Bone marrow (tissue), 2 donors: ENCODE measurements at places on chromosomes 1 and 21.

DNA sequence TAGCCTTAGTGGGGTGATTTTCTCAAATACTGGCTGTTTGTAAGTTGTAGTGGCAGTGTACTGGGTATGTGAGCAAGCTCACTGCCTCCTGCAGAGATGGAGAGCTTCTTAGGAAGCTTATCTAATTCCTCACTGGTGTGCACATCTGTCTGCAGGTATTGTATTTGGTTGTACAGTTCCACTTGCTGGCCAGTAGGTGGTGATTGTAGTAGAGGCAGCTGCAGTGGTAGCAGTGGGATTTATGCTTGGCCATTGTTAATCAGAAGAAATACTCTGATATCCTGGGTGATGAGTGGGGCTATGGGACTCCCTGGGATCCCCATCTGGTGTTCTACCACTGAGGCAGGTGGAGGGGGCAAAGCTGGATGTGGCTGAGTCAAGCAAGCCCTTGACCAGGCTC is 276.1 kb upstream of the SPAG17 start:
- no peak for DNase-seq

GRCh38 chr21:45558044-45558721 is 15.9 kb upstream of the SLC19A1 start:
- DNase-seq: no peak

- peak; percentile 36 for DNase-seq
Observed at GRCh38 chr1:91282695-91283420, 121.8 kb downstream of the HFM1 start.

- no peak for DNase-seq
Observed at GRCh38 chr1:193325771-193326170, 139.4 kb upstream of the B3GALT2 start.

- DNase-seq: no peak
Observed at GRCh38 chr1:57067863-57068262, 102.0 kb upstream of the C8B start.

DNA sequence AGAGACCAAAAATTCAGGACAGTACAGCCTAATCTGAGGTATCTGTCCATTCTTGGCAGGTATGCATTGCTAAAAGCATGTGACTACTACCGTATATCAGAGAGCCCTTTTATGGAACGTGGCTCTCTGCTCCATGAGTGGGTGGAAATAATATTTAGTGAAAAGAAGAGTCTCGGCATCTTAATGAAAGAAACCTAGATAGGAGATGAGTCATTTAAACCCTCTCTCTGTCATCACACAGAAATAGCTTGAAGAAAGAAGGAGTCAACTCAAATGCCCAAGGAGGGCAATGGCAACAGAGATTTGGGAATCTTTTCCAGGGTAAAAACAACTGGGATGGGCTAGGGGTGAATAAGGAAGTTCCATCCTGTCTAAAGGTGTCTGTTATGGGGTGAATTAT is 528.2 kb downstream of the SMYD3 start:
- DNase-seq: no peak

GRCh38 chr1:1332031-1332755 is 1.1 kb downstream of the TAS1R3 start:
- DNase-seq: no peak

- no peak for DNase-seq
Observed at GRCh38 chr1:208189183-208189582, 55.0 kb downstream of the PLXNA2 start.

- DNase-seq: no peak
Observed at GRCh38 chr1:92619466-92620189, 132.9 kb upstream of the GFI1 start.

DNA sequence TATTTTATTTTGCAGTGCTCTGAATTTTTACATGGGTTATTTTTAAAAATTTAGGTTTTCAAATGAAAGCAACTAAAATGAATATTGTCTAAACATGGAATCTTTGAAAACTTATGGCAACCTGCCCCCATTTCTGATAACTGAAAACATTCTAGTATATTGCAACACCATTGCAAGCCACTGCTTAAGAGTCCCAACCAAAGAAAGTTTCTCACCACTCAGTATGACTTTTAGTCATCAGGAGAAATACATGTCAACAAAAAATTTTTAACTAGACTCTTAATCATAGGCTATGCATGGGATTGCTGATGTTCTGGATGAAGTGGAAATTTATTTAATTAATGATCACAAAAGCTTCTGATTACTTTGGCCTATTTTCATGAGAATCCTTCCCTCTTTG is 112.1 kb downstream of the TNFSF18 start:
- DNase-seq: no peak

GRCh38 chr1:111454859-111455641 is 5.8 kb downstream of the ATP5PB start:
- no peak for DNase-seq

DNA sequence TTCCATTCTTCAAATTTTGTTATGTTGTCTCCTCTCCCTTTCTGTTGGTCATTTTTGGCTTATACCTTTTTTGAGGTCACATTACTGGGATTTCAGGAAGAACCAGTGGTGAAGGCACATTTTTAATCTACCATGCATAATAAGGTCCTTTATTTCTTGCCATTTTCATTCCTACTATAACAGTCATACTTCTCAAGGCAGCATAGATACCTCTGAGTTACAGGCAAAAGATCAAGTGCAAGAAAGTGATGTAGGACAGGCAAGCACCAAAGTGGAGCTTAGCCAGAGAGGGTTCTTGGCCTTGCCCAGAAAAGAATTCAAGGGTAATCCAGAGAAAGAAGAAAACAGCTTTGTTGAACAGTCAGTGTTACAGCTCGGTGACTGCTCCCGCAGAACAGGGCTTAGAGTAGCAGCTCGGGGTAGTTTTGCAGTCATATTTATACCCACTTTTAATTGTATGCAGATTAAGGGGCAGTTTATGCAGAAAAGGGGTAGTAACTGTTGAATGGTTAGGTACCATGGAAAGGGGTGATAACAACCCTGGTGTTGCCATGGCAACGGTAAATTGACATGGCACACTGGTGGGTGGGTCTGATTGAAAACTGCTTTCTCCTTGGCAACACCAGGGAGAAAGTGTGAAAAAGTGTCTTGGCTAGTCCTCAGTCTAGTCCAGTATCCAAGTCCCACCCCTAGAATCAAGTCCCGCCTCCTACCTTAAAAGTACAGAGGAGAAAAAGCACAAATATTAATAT is 39.6 kb upstream of the DOCK7 start:
- DNase-seq: no peak

DNA sequence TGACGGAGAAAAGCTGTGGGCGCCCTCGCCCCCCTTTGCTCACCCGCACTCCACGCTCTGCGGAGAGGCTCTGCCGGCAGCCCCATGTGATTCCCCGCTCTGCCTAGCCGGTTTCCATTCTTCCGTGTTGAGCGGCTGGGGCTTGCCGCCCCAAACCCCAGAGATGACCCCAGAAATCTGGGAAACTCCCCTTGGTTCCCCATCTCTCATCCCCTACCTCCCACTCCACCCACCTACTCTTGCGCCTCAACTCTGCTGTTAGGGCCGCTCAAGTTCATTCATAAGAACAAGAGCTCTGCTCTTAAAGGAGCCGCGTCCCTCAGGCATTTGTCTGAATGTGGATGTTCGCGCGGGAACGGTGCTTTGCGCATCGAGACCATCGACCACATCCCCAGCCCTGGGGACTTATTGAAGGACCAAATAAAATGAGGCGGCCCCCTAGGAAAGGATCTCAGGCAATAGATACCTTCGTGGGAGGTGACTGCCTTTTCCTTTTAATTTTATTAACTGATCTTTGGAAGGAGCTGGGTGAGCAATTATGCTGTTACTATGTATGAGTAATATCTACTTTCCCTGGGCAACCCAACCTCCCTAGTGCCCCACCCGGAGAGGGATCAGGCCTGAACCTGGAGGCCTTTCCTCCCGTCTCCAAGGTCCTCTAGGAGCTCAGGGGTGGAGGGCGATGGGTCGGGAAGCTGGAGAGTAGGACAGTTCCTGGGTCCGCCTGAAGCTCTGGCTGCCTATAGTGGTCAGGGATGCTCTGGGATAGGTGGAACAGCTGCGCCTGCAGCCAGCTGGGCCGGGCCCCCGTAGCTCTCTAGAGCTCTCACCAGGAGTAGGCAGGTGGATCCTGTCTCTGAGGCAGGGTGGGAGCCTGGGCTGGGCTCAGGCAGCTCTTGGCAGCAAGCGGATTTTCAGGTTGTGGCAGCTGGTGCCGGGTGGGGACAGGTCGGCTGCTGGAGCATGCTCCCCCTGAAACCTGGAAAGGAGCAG is 898 bp downstream of the MFSD2A start:
- peak; percentile 43 for DNase-seq

DNA sequence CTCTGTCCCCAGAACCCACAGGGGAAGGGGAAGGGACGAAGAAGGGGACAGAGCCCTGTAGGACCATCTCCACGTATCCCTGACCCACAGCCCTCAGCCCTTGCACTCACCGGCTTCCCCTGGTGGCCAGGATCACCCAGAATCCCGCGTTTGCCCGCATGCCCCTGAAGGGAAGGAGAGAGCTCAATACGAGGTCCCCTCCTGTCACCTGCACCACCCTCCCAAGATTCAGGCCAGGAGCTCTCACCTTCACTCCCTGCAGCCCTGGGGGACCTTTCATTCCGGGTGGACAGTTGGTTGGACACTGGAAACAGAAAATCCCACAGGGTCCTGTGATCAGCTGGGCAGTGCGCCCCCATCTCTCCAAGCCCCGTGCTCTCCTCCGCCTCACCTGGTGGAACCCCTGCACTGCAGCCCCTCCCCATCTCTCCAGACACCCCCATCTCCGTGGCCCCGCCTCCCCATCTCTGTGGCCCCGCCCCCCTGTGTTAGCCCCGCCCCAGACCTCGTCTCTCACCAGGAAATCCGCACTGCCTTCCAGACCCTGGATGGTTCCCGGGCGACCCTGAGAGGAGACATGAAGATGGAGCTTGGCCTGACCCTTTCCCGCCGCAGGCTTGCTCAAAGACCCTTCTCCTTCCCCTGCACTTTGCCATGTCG is 6.0 kb downstream of the COL9A2 start:
- DNase-seq: no peak

GRCh38 chr1:167199656-167200055 is 21.0 kb upstream of the POU2F1 start:
- DNase-seq: no peak

GRCh38 chr21:39345440-39345839 is 3.4 kb downstream of the HMGN1 start:
- no peak for DNase-seq

- peak; percentile 11 for DNase-seq
Observed at GRCh38 chr21:20004367-20004766, 993.8 kb upstream of the NCAM2 start.

DNA sequence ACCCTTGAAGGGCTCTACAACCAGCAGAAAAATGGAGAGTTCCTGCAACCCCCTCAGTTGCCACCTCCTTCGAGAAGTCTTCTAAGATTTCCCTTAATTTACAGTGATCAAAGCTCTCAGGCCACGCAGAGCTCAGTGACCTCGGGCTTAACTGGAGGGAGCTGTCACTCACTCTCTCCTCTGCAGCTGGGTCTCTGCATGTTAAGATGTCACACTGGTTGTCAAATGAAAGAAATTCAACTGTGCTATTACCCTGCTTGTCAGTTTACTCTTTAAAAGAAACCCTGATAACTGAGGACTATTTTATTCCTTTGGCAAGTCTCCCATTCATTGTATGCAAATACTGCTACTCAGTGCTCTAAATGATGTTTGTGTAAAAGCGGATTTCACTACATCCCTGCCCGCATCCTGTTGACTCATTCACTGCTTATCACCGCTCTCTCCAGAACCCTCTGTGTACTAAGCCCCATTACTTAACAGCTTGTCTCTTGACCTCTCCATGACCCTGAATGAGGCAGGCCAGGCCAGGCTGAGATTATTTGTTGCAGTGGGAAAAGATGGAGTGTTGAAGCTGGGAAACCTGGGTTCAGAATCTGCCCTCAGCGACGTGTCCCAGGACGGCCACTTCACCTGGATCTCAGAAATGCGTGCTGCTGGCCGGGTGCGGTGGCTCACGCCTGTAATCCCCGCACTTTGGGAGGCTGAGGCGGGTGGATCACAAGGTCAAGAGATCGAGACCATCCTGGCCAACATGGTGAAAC is 13.7 kb downstream of the DHRS3 start:
- peak; percentile 17 for DNase-seq

GRCh38 chr1:211324992-211325775 is 1.4 kb upstream of the TRAF5 start:
- DNase-seq: no peak

GRCh38 chr1:10860682-10861081 is 64.2 kb upstream of the CASZ1 start:
- DNase-seq: no peak

DNA sequence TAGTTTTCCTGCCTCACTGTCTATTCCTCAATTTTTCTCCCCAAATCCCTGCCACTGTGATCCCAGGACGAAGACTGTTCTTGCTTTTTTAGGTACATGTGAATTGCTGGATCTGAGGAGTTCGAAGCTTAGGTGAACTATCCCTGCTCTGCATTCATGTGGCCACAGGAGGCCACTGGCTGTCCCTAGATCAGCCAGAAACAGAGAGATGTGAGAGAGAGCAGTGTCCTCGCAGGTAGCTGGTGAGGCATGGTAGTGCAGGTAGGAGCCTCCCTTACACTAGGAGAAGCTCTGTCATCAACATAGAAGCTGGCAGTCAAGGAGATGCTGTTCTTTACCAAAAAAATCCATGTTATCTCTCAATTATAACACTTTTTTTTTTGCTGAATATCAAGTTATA is 71.5 kb downstream of the USP24 start:
- DNase-seq: no peak

- no peak for DNase-seq
Observed at GRCh38 chr1:242449661-242450060, 74.8 kb downstream of the PLD5 start.

DNA sequence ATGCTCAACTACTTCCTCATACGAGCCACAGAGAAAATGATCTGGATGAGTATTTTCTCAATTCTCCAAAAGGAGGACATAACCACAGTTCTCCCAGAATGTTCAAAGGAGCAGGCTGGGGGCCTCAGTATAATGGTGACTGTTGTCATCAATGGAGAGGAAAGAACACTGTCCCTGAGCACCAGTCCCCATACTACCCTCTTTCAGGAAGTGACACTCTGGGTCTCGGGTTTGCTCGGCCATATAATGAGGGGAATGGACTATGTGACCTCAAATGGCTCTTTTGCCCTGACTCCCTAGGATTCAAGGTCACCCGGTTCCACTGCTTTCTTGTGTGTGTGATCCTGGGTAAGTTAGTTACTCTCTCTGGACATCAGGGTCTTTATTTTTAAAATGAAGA is 22.8 kb downstream of the SLC9A1 start:
- DNase-seq: no peak

GRCh38 chr1:201955729-201956143 is 433 bp downstream of the TIMM17A start:
- DNase-seq: no peak

- DNase-seq: no peak
Observed at GRCh38 chr1:222068101-222068500, 326.2 kb upstream of the DUSP10 start.

- no peak for DNase-seq
Observed at GRCh38 chr21:41966872-41967621, 13.2 kb upstream of the C2CD2 start.
